ENCODE measurements at places on chromosomes 16 and 17. TPM values are rescaled to one million over a fixed set of nuclear protein-coding genes. Genes with fewer than 3 reads are reported as not detected.

GRCh38 chr17:62617894-62618472 lies 9.5 kb upstream of the MRC2 start:
- H3K36me3 ChIP-seq: no peaks in the 10 kb centered on the region
- H3K4me1 ChIP-seq: peaks cover 16% of the 10 kb centered on the region
- no peak overlapping the region for H3K4me3 ChIP-seq
- no peaks in the 10 kb centered on the region for H3K27me3 ChIP-seq

The TP53TG3B gene
- not detected for total RNA-seq

DNA sequence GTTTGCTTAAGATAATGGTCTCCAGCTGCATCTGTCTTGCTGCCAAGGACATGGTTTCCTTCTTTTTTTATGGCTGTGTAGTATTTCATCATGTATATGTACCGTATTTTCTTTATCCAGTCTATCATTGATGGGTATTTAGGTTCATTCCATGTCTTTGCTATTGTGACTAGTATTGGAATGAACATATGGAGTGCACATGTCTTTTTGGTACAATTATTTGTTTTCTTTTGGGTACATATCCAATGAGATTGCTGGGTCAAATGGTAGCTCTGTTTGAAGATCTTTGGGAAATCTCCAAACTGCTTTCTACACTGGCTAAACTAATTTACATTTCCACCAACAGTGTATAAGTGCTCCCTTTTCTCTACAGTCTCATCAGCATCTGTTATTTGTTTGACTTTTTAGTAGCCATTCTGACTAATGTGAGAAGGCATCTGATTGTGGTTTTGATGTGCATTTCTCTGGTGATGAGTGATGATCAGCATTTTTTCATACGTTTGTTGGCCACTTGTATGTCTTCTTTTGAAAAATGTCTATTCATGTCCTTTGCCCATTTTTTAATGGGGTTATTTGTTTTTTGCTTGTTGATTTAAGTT lies 66.2 kb downstream of the TNFRSF13B start:
- peaks cover 13% of the 10 kb centered on the region for H3K4me1 ChIP-seq
- H3K27ac ChIP-seq: no peak overlapping the region
- H3K27me3 ChIP-seq: no peaks in the 10 kb centered on the region

The KCTD11 gene
- total RNA-seq: 7.7 TPM

DNA sequence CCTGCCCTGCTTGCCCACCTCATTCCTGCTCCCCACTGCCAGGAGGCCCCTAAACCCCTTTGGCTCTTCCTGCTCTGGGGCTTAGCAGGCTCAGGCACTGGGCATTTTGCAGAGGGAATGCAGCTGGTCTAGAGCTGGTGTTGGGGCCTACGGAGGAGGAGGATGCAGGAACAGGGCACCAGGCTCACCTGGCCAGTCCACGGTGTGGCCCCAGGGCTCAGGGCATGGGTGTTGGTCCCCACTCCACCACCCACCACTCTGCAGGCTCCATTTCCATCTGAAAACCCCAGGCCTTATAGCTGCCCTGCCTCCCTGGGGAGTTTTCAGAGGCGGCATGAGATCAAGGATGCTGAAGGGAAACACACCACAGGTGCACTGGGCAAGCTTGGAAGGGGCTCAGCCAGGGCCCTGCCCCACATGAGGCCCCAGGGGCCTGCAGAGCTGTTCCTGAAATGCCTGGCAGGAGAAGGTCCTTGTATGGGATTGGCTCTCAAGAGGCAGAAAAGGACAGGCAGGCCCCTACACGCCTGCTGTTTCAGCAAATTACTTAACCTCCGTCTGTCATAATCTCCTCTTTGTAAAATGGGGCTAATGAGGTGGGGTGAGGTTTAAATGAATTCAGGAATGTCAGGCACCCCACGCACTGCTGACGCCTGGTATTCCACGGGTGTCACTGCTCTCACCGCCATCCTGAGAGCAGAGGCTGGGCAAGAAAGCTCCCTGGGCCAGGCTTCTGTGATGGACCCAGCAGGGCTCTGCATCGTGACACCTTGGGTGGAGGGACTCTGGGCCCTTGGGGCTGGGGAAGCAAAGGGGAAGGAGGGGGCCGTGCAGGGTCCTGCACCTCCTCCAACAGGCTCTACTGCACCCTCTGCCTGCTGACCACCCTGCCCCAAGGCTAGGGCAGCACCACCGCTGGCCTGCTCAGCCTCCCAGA lies 9.3 kb downstream of the SLC47A2 start:
- H3K27me3 ChIP-seq: no peaks in the 10 kb centered on the region
- no peak for DNase-seq
- H3K27ac ChIP-seq: no peak overlapping the region
- H3K4me1 ChIP-seq: peaks cover 9% of the 10 kb centered on the region

- no peak within 1 kb of the TSS for H3K4me3 ChIP-seq
- H3K27me3 ChIP-seq: 0 out of 2 replicates have a peak, but pooled peaks cover 3% of the 10 kb centered on the region
- DNase-seq: no peak
- peaks cover 6% of the 10 kb centered on the region for H3K4me1 ChIP-seq
- no peaks in the 10 kb centered on the region for H3K36me3 ChIP-seq
Measured at GRCh38 chr16:28931801-28932225, at the start of gene CD19. CD19 (plus strand) TSS chr16:28931971; CDS start chr16:28932001, 30 bp downstream.

The C16orf86 gene
- 0.87 TPM for total RNA-seq

GRCh38 chr16:70395345-70395901 lies 43.5 kb downstream of the ST3GAL2 start:
- peaks cover 6% of the 10 kb centered on the region for H3K36me3 ChIP-seq
- no peak overlapping the region for H3K4me3 ChIP-seq
- no peaks in the 10 kb centered on the region for H3K27me3 ChIP-seq
- peak; percentile 90 for DNase-seq
- H3K4me1 ChIP-seq: no peaks in the 10 kb centered on the region
- H3K27ac ChIP-seq: no peak overlapping the region

DNA sequence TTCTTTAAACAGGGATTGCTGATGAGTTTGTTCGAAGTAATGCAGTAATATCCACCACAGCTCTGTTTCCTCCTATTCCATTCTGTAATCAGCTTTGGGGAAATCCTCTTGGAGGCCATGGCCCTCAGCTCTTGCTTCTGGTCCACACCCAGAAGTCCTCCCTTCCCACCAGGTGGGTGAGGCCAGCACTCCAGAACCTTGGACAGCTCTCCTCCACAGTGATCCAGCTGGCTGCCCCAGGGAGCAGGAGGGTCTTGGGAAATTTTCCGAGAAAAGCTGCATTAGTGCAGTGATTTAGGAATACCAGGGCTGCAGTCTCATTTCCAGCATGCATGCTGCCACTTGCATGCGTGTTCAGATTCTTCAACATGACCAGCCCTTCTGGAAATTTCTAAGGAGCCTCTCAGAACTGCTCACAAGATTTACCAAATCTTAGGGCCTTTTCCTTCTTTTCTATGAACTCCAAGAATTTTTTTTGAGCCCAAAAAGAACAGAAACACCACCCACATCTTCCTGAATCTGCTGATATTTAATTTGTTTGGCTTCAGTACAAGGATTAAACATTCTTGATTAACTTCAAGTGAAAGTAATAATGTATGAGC lies 4.2 kb downstream of the SMPD3 start:
- peaks cover 9% of the 10 kb centered on the region for H3K4me1 ChIP-seq
- peaks cover 30% of the 10 kb centered on the region for H3K27me3 ChIP-seq
- no peaks in the 10 kb centered on the region for H3K36me3 ChIP-seq
- H3K27ac ChIP-seq: no peak overlapping the region
- peak; percentile 84 for DNase-seq

DNA sequence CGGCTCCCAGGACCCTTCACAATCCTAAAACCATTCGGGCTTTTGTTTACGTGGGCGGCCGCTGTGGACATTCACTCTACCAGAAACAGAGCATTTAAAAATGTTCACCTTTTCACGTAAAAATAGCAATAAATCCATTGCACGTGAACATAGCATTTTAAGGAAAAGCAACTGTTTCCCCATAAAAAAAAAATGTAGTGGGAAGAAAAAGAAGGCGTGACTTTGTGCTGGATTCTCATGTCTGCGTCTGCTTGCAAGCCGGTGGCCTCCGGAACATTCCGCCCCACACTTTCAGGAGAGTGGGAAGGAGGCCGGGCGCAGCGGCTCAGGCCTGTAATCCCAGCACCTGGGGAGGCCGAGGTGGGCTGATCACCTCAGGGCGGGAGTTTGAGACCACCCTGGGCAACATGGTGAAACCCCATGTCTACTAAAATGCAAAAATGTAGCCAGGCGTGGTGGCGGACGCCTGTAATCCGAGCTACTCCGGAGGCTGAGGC lies 13.4 kb upstream of the GNG13 start:
- H3K4me3 ChIP-seq: peak overlapping the region; percentile 66
- no peak overlapping the region for H3K27ac ChIP-seq
- DNase-seq: no peak
- H3K27me3 ChIP-seq: no peaks in the 10 kb centered on the region
